ENCODE measurements at places on chromosomes 1 and 21. TPM values are rescaled to one million over a fixed set of nuclear protein-coding genes. Genes with fewer than 3 reads are reported as not detected.

GRCh38 chr1:84412316-84412942, 14.1 kb downstream of the DNASE2B start:
- peak; percentile 25 for DNase-seq

Gene OPRD1
- not detected for total RNA-seq

- DNase-seq: peak; percentile 87
Observed at GRCh38 chr1:109877317-109877771, 33.3 kb upstream of the CSF1 start.

DNA sequence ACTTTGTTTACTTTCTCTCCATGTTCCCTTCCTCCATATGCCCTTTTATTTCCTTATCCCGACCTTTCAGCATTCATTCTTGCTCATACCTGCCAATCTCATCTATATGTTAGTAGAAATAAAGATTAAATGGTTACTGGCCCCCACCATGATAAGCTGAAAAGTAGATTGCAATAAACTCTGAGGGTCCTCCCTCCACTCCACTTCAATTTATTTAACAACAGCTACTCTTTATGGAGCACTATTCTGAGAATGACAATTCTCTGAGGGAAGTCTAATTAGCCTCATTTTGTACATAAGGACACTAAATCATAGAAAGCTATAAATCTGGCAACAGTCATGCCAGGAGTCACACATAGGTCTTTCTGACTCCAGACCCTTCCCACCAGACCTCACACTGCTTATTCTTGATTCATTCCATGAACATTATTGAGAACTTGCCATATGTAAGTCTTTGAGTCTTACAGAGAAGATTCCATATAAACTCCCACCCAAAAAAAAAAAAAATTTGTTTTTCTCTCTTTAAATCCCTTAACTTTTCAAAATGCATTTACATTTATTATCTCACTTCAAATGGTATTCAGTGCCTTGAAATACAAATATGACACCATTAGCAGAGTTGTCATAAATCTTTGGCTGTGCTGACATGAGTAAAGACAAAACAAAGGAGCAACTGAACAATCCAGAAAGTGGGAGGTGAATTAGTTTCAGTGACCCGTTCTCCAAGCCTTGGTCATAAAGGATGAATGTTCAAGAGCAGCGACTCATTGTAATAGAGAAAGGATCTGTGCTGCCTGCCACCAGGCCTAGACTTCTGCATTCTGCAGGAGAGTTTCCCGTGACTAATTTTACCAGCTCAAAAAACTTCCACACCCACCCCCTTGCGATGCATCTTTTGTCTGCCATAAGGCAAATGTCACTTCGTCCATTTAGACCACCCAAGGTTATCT, 28.5 kb downstream of the PALMD start:
- no peak for DNase-seq

DNA sequence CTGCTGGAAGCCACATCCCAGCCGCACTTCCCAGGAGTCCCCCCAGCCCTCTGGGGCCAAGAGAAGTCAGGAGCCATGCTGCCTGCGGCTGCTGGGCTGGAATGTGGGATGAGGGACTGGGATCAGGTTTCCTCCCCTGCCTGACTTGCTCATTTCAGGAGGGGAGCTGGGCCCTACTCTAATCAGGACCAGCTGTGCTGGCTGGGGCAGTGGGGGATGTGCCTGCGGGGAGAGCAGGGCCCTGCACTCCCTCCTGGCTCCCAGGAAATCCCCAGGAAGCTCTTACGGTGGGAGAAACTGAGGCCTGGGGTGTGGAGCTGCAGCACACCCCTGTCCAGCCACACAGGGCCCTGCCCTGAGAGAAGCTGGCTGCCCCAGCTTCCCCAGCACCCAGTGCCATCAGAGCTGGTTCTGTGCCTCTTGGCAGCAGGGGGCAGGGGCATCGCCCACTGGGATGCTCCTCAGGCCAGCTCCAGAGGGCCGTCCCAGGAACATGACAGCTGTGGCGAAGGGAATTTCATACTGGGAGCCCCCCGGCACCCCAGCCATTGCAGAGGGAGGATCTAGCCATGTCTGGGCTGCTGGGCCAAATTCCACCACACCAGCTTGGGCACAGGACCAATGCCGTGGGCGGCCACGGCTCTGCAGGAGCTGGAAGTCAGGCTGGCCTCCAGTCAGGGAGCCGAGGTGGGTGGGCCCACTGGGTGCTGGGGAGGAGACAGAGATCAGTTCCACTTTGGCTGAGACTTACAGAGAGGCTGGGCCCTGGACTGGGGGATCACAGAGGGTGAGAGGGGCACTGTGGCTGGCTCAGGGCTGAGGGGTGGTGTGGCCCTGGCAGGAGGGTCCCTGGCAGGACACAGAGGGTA, 21.3 kb upstream of the PRSS38 start:
- peak; percentile 69 for DNase-seq

Gene HES3
- total RNA-seq: not detected

All from A172 (cell line).